ENCODE measurements at places on chromosomes 5 and 9.

DNA sequence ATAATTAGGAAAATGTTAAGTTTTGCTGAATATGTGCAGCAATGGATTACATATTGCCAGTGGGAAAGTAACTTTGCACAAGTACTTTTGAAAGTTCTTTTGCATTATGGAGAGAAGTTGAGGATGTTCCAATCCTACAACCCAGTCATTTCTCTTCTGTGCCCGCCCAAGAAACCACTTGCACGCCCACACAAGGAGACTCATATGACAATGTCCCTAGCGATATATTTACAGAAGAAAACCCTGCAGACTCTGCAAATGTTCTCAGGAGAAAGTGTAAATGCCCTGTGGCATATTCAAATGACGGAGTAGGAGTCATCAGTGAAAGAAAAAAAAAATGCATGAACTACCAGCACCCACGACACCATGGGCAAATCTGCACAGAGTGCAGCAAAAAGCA, 356.5 kb downstream of the CTNND2 start:
- H3K4me3 ChIP-seq = no peak overlapping the region
- no peak for DNase-seq
- no peak overlapping the region for H3K27ac ChIP-seq
- H3K27me3 ChIP-seq = no peaks in the 10 kb centered on the region

GRCh38 chr5:107072967-107073366, 597.8 kb downstream of the EFNA5 start:
- no peaks in the 10 kb centered on the region for H3K36me3 ChIP-seq
- H3K27ac ChIP-seq = no peak overlapping the region
- peak; percentile 23 for DNase-seq
- H3K4me1 ChIP-seq = no peaks in the 10 kb centered on the region
- H3K4me3 ChIP-seq = no peak overlapping the region
- H3K27me3 ChIP-seq = no peaks in the 10 kb centered on the region

- H3K27me3 ChIP-seq = no peaks in the 10 kb centered on the region
- peak overlapping the region; percentile 98 for H3K27ac ChIP-seq
- peaks cover 32% of the 10 kb centered on the region for H3K4me1 ChIP-seq
- peak; percentile 74 for DNase-seq
- H3K36me3 ChIP-seq = no peaks in the 10 kb centered on the region
Observed at GRCh38 chr5:148791696-148792095, 34.7 kb upstream of the ADRB2 start.

- H3K27me3 ChIP-seq = no peaks in the 10 kb centered on the region
- H3K27ac ChIP-seq = peak overlapping the region; percentile 53
- H3K4me1 ChIP-seq = peaks cover 8% of the 10 kb centered on the region
- no peaks in the 10 kb centered on the region for H3K36me3 ChIP-seq
Observed at GRCh38 chr5:36744773-36745589, 131.6 kb upstream of the NIPBL start.

GRCh38 chr5:131170540-131171275, at the start of gene LYRM7:
Gene LYRM7, plus strand, starts transcription at chr5:131170944. Its CDS starts 77 bp downstream, at chr5:131171021.
- no peaks in the 10 kb centered on the region for H3K27me3 ChIP-seq
- peak; percentile 77 for DNase-seq
- peak within 1 kb of the TSS; percentile 65 for H3K27ac ChIP-seq

DNA sequence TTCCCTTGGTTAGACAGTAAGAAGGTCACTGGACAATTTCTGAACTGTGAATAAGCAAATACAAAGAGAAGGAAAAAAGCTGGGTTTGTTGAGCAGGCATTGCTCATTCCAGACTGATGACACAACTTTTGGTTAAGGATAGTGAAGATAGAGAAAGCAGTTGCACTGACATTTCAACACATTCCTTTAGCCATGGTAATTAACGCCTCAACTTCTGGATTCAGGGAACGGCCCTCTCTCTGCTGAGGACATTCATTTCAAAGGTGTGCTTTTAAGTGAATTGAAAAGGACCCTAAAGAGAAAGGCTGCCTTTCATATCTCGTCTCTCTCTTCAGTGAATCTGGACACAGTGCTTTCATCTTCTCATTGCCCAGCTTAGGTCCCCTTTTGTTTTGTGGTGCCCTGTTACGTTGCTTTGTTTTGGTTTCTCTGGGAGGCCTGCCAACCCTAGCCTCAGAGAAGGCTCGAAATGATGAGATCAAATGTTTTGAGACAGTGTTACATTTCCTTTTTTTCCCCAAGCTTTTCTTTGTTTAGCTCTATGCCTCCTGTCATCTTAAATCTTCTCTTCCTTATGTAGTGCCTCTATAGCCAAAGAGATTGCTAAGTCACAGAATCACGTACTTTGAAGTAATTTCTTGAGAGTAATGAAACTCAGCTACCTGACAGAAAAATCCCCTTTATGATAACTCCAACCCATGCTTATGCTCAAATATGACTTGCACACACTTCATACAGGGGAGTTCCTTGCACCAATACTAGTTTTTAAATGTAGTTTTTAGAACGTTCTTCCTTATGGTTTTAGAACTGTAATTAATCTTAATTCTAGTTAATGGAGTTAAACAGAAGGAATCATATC, 94.4 kb upstream of the IFNE start:
- peak overlapping the region; percentile 94 for H3K27ac ChIP-seq
- peak overlapping the region; percentile 58 for H3K4me3 ChIP-seq
- DNase-seq = no peak
- no peaks in the 10 kb centered on the region for H3K27me3 ChIP-seq

Measured in keratinocyte (primary cell).